ENCODE measurements at places on chromosomes 3 and 15.

- DNase-seq, result no peak
Measured at GRCh38 chr15:68767833-68768232, 52.9 kb downstream of the ANP32A start.

- DNase-seq, result no peak
Measured at GRCh38 chr3:66253790-66254620, 33.2 kb downstream of the SLC25A26 start.

GRCh38 chr3:157390713-157391515, 45.7 kb upstream of the PTX3 start:
- DNase-seq, result no peak

DNA sequence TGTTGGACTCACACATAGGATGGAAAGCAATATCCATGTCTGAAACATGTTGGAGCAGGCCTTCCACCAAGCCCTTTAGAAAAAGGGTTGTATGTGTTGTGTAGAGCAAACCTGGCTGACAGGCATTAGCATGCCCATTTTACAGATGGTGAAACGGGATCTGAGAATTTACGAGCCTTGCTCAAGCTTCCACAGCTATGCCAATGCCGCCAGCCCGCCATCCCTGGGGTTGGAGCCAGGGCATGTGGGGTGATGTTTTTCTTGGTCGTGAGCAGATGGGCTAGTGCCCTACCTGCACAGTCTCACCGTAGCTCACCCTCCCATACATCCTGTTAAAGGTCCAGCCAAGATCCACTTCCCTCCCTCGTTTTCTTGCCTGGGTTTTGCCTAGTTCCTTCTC, 97.5 kb upstream of the TLE3 start:
- DNase-seq, result no peak

DNA sequence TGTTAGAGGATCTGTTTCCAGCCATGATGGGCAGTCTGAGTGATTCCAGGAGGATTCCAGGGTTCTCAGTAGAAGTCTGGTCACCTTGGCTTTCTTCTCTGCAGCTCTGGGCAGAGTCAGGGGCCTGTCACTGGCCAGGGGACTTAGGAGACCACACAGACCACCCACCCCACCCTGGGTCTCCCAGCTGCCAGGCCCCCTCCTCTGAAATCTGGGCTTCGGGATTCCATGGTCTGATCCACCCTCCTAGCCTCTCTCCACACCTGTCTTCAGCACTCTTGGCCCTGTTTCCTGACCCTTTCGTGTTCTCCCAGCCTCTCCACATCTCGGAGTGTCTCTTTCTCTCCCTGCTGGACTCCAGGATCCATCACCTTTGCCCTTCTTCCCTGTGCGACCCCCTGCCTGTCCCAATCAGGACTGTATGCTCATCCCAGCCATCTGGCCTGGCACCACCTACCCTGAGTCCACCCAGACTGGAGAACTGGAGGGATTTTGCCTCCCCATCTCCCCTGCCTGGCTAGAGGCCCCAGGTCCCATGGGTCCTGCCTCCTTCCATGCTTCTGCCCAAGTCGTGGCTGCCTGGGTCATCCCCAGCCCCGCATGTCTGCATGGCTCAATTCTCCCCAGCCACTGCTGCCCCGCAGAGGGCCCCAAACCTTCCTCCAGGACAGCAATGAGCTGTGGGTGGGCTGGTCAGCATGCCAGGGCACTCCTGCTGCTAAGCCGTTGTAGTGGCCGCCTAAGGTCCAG, 34.3 kb downstream of the GOLGA6L10 start:
- DNase-seq, result no peak

GRCh38 chr15:64693134-64693533, 82.3 kb downstream of the RBPMS2 start:
- no peak for DNase-seq

- DNase-seq, result no peak
Measured at GRCh38 chr15:71329041-71329440, 213.8 kb downstream of the THSD4 start.

- DNase-seq, result no peak
Measured at GRCh38 chr3:37321377-37321781, 147.0 kb upstream of the LRRFIP2 start.

DNA sequence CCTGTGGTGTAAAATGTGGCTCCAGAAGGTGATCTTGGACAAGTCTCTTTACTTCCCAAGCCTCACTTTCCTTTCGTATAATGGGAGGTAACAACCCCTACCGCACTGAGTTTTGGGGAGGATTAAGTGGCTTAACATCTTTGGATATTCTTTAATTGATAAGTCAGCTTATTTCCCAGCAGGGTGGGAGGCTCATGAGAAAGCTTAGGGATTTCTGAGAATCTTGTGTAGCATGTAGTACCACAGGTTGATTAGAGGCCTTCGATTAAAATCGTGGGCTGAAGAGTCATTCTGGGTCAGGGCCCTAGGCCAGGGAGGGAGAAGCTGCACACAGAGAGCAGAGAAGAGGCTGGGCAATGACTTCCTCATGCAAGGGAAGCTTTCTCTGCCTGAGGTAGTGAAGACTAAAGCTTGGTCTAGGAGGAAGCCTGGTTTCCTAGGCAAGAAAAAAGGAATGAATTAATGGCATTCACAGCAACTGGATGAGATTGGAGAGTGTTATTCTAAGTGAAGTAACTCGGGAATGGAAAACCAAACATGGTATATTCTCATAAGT, 1.5 kb upstream of the NMNAT3 start:
- no peak for DNase-seq

- DNase-seq, result no peak
Measured at GRCh38 chr3:119930286-119930685, 148.4 kb downstream of the NR1I2 start.

GRCh38 chr15:88802250-88802990, 816 bp upstream of the ACAN start:
- no peak for DNase-seq

DNA sequence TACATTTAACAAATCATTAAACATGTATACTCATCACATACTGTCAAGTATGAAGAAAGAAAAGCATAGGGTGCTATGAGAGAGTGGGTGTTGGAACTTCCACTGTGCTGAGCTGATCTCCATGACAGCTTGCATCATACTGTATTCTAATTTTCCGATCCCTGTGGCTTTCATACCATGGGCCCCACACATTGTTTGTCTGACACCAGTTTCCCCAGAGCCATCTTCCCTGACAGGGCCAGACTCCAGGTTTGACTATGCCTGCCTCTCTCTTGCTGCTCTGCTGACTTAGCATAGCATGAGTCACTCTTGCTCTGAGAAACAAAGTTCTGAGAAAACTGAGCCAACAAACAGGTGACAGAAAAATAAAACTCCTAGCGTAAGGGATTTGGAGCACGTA, 37.0 kb upstream of the CASR start:
- peak; percentile 63 for DNase-seq

DNA sequence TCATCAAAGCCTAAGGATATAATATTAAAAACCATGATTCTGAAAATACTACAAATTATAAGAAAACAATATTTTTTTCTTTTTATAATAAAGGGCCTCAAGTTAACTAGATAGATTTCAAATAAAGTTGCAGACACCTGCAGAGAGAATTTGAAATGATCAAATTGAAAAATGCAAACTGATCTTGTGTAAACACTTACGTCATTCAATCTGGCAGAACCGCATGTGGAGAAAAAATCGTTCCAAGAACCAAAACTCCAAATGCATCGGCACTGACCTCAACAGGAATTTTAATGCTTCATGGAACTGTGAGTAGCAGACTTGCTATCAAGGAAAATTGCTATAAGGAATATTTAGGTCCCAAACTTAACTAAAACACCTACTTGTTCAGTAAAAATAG, 17.2 kb downstream of the CPA3 start:
- DNase-seq, result no peak

GRCh38 chr3:132343018-132343612, 25.9 kb downstream of the ACP3 start:
- DNase-seq, result peak; percentile 1

DNA sequence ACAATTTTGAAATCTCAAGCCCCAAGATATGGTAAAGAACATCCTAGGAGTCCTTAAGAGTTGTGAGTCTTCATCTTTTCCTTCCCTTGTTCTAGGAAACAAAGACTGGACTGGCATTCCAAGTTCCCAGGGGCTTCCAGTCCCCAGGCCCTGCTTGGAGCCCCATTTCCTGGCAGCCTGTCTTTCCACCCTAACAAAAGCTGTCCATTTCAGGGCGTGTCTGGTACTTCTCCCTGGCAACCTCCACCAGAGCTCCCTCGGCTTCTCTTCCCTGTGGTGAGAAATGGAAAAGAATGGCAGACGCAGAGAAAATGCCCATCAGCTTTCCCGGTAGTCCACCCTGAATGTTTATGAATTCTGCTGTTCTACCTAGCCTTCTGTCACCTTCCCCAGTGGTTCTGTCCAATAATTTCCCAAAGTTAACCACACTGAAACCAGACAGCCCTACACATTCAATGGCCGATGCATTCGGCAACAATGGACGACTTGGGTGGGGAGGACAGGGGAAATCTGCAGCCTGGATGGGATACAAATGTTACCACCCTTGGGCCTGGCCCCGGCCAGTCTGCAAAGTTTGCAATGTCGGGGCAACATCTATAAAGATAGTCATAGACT, 6.8 kb downstream of the RAB6B start:
- no peak for DNase-seq

DNA sequence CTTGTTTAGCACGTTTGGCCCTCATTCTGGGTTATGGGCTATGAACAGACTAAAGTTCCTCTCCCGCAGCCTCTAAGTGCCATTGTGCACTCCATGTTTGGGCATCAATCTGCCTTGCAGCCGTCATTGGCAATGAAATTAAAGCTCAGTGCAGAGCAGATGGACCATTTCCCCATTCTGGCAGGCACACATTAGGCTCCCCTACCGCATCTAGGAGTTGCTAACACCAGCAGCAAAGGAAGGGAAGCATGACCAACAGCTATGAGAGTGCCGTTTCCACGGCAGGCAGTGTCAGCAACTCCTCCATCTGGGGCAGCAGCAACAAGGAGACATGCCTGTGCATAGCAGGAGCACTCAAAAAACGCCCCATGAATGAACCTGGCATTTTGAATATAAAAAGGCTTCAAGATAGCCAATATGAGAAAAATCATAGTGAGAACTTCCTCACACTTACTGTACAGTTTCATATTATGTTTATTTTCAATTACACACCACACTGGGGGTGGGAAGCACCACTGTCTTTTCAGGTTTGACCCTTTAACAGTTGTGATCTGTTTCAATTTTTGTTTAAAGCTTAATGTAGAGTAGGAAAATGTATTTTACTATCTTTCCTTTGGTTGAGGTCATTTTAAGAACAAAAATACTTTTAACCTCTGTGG, 218.7 kb downstream of the KCNMB2 start:
- DNase-seq, result no peak

- no peak for DNase-seq
Measured at GRCh38 chr15:33959844-33960548, 8.3 kb upstream of the CHRM5 start.

DNA sequence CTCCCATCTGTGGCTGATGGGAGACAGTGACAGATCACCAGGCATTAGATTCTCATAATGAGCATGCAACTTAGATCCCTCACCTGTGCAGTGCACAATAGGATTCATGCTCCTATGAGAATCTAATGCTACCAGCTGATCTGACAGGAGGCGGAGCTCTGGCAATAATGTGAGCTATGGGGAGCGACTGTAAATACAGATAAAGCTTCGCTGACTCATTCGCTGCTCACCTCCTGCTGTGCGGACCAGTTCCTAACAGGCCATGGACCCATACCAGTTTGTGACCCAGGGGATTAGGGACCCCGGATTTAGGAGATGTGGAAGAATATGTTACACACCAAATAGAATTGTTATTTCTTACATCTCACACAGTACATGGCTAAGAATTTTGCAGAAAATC, 6.7 kb downstream of the ARGFX start:
- no peak for DNase-seq

DNA sequence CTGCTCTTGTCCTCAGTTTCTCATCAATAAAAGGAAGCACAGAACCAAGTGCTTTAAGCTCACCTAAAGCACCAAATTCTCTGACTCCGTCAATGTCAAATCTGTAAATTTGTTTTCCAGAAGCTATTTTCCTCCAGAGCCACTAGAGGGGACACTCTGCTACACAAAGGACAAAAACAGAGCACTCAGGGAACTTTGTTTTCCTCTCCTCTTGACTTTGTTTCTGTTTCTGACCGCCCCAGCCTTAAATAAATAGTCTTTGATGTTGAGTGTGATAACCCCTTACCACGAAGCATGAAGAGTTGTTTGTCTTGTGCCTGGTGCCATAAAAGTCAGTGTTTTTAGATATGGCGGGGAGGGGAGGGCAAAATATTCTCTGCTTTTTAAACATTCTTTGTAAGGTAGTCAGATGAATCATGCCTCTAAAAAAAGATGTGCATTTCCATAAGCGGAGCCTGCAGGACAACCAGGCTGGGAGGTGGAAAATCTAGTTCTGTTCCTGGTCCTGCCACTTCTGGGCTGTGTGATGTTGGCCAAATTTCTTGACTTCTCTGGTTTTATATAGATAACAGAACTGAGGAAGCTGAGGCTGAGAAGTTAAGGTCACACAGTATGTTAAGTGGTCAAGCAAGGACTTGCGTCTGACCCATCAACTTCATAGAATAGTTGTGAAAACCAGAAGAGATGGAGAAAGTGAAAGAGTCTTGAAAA, 7.3 kb upstream of the ZBTB38 start:
- no peak for DNase-seq

- no peak for DNase-seq
Measured at GRCh38 chr15:100537331-100537730, 8.6 kb upstream of the CERS3 start.

- peak; percentile 17 for DNase-seq
Measured at GRCh38 chr3:109081746-109082510, 36.0 kb downstream of the MORC1 start.

DNA sequence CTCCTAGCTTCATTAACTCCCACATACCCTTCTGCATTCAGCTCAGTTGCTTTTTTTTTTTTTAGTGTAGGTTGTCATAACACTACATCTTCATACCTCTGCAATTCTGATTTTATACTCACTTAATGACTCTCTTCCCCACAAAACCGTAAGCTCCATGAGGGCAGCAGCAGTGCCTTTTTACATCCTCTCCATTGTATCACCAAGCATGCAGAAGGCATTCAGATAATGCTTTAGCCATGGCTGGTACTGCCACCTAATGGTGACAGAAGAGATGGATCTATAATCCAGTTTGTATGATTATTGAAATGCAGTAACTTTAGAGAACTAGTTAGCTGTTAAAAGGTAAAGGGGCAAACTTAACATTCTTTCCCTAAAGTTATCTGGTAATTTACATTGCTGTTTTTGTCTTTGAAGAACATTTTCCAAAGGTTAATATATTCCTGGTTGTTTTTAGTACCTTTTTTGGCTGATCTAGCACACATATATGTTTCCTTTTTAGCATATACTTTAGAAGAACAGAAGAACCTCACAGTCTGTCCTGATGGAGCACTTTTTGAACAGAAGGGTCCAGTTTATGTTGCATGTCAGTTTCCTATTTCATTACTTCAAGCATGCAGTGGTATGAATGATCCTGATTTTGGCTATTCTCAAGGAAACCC, 36.8 kb downstream of the ATP1B3 start:
- peak; percentile 37 for DNase-seq

- no peak for DNase-seq
Measured at GRCh38 chr15:40092256-40092978, 16.3 kb downstream of the BMF start.

- no peak for DNase-seq
Measured at GRCh38 chr15:73856458-73857192, 16.7 kb upstream of the TBC1D21 start.
